HTR-8/SVneo (cell line): ENCODE measurements at places on chromosomes 5 and 9.

- DNase-seq, result no peak
Measured at GRCh38 chr5:141567513-141568117, 51.2 kb downstream of the DIAPH1 start.

GRCh38 chr5:103890313-103890712 is 327.7 kb upstream of the NUDT12 start:
- no peak for DNase-seq

- DNase-seq, result no peak
Measured at GRCh38 chr5:2762744-2763532, 11.5 kb upstream of the IRX2 start.

DNA sequence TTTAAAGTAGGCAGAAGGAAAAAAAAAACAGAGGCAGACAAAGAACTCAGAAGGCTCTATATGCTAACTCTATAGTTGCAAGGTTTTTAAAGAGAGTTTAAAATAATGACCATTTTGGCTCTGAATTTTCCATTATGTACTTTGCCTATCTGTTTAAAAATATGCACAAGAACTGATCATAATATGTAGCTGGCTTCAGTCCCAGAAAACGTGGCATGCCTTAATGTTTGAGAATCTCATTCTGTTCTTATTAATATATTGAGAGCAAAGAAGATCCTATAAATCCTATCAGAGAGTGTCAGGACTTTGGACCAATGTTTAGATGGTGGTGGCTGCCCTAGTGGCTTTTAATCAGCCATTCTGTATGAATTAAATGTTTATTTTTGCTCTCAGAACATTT is 121.5 kb downstream of the JMY start:
- DNase-seq, result no peak

DNA sequence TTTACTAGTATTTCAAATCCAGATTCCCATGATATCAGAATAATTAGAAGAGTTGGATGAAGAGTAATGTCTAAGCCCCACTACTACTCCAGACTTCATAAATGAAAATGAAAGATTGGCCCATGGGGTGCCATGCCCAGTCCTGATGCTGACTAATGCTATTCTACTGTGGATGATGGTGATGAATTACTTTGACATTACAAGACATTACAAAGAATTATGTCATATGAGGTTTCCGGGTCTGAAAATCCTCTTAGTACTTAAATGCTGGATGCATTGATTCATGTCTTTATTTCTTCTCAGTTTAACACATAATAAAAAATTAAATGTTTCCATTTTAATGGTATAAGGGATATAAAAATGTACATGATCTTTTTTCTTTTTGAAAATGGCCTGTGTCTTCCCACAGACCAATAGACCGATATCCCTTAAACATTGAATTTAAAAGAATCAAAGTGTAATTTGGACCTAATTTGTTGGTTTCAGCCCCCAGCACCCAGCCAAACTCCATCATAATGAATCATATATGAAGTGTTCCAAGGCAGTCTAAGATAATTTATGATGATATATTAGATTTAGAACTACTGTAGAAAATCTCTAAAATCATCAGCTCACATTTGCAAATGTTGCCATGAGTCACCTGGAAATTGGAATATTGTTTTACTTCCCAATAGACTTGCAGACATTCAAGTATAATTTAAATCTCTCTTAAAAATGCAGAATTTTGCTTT is 223.6 kb upstream of the SGCD start:
- DNase-seq, result no peak

DNA sequence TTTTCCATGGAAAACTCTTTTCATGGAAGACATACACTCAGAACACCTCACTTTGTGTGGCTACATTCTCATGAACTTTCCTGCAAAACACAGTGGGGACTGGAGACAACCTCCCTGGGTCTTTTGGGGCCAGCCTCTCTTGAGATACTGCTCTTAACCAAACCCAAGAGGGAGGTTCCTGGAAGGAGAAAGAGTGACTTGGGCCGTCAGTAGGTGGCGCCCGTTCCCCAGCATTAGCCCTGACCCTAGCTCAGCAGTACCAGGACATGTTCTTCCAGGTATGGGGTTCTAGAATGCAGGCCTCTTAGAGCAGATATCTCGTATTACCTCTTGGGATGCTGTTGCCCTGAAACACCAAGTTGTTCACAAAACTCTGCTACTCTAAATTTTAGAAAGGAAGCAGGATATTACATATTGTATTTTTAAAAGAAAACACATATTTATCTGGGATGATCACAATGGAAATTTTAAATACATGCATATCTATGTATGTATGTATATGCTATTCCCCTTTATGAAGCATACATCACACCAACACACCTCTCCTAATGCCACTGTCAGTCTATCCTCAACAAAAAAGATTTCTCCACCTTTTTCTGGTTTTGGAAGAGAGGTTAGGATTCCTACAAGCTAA is 15.8 kb upstream of the GLIS3 start:
- DNase-seq, result peak; percentile 78

- DNase-seq, result no peak
Measured at GRCh38 chr9:77449240-77450084, 198.7 kb downstream of the GNA14 start.

GRCh38 chr5:39024884-39025283 is 49.3 kb downstream of the RICTOR start:
- DNase-seq, result no peak
